ENCODE measurements at places on chromosomes 2 and 18.

DNA sequence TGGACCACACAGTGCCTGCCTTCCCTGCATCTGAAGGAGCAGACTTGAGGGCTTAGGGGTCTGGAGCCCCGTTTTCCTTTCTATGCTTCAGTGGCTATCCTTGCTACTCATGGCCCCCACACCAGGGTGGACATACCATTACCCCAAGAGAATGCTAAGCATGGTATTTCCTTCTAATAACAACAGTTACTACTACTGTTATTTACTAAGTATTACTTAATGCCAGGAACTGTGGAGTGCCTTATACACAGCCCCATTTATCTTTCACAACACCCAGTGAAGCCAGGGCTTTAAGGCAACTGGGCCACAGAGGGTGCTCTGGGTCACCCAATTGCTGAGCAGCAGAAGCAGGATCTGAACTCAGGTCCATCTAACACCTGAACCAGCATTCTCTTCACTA, 5.8 kb upstream of the PAX8 start:
- DNase-seq: no peak

DNA sequence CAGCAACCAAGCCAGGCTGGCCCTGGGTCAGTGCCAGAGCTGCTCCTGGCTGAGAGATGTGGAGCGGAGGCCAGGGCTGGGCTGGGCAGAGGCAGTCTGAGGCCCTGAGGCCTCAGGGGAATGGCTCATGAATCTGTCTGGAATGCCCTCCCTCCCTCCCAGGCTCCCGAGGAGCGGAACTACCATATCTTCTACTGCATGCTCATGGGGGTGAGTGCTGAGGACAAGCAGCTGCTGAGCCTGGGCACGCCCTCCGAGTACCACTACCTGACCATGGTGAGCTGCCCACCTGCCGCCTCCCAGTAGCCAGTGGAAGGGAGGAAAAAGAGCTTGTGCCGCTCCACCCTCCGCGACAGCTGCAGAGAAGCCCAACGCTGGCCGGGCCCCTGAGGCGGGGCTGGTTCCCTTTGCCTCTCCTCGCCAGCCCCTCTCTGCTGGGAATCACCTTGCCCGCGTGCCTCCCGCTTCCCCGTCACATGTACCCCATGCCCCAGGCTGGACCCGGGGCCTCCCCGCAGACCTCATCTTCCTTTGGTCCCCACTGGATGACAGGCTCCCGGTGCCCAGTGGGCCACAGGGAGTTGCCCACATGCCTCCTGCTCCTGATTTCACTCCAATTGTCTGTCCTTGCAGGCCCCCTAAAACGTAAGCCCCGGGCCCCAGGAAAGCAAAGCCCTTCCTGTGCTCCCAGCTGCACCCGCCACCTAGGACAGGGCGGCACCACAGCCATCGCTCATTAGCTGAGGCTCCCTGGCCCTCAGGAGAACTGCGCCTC, 41.1 kb downstream of the MYO7B start:
- DNase-seq: no peak

- DNase-seq: no peak
Observed at GRCh38 chr2:214781226-214781625, 28.3 kb downstream of the BARD1 start.

- peak; percentile 4 for DNase-seq
Observed at GRCh38 chr2:51263951-51264350, 232.0 kb upstream of the NRXN1 start.

DNA sequence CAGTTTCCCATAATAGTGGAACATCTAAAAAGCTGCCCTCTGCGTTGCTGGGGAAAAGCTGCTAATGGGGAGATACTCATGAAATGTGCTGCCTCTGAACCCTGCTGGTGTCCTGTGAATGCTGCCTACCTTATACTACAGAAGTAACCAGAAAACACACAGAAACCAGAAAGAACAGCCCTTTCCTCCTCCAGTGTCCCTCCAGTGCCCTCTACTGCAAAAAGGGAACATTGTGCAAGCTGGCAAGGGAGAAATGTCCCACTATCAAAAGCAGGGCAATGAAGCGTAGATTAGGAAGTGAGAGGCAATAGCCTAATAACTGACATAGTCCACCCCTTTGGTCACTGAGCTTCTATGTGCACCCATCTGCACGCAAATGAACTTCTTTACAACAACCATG, 162.7 kb upstream of the ETAA1 start:
- DNase-seq: peak; percentile 77

DNA sequence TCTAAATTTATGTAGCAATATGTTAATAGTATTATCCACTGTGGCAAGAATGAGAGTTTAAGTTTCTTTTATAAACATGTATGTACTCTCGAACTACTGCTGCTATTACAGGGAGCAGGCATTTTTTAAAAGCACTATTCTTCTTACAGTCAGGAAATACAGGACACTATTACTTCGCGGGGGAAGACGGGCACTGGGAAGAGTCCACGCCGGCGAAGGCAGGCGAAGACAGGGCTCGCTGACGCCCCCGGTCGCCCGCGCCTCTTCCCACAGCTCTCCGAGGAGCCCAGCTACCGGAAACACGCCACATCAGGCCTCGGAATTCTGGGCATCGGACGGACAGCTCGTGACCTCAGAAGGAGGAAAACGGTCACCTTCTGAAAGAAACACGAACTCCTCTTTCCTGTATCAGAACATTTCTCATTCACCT, 90.2 kb downstream of the FAM161A start:
- DNase-seq: peak; percentile 84

- DNase-seq: peak; percentile 94
Observed at GRCh38 chr18:10518595-10519255, 7.1 kb upstream of the NAPG start.

DNA sequence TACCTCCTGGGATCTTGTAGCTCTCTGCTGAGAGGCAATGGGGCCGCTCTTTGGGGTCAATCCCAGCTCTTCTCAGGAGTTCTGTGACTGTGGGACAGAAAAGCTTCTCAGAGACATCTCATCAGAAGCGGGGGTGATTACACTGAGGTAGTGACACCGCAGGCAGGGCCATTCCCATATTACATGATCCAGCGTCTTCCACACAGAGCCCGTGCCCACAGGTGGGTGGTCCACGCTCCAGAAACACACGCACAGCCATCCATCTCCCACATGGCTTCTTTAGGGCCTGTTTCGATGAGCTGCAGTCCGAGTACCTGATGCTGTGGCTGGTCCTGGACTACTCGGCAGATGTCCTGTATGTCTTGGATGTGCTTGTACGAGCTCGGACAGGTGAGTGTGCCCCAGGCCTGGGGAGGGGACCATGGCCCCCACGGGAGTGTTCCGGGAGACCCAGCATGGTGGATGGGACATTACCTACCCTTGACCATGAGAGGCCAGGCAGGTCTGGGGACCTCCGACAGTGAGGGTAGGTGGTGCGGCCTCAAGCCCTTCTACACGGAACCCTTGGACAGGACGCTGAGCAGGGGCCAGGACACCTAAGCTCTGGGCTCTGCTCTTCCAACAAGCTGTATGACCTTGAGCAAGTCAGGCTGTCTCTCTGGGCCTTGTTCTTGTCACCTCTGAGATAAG, 45.5 kb downstream of the CNGA3 start:
- no peak for DNase-seq

Data from NCI-H69 (cell line).